ENCODE measurements at places on chromosomes 13 and 19.

GRCh38 chr13:51998723-51999509, 12.3 kb downstream of the ATP7B start:
- no peak for DNase-seq

DNA sequence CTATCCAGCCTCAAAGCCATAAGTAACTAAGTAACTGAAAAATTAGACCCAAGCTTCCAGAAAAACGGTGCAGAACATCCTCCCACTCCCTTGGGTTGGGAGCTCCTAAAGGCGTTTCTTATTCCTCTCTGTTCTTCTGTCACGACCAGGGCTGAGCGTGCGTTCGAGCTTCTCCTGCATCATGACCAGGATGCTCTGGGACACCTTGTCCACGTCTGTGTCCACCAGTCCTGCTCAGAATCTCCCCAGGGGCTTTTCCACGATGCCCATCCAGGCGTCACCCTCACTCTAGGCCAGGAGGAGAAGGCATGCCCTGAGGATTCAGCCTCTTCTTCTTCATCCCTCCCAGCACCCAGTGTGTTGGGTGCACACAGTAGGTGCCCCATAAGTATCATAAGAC, 37.8 kb upstream of the GAS6 start:
- no peak for DNase-seq

DNA sequence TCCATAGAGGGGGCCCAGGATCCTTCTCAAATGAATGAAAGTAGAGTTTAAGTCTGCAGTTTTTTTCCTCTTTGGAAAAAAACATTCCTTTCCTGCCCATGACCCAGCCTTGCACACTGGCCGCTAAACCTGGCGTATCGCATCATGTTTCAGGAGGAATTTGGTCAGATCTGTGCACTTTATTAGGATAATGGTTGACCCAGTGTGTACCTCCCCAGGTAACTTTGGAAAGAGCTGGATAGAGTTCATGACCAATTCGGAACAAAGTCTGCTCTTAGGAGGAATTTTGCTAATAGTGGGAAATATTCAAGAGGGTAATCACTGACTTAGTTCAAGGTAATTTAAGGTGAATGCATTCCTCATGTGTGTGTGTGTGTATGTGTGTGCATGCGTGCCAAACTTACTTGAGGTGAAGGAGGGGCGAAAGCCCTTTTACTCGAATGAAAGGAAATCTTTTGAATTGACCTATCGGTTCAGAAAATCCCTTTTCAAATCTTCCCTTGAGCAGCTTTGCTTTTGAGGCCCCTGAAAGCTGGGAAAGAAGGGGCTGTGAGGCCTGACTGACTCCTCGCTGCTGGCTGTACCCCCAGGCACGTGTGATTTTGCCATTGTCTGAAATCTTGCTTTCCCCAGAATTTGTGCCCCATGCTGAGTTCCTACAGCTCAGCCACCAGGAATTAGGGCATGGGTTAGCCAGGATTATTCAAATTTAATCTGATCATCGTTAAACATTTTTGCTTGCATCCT, 46.3 kb downstream of the SIPA1L3 start:
- DNase-seq, result no peak

- no peak for DNase-seq
Observed at GRCh38 chr13:73057284-73058063, 1.3 kb upstream of the KLF5 start.

- DNase-seq, result no peak
Observed at GRCh38 chr13:87536499-87536898, 134.7 kb upstream of the SLITRK5 start.

DNA sequence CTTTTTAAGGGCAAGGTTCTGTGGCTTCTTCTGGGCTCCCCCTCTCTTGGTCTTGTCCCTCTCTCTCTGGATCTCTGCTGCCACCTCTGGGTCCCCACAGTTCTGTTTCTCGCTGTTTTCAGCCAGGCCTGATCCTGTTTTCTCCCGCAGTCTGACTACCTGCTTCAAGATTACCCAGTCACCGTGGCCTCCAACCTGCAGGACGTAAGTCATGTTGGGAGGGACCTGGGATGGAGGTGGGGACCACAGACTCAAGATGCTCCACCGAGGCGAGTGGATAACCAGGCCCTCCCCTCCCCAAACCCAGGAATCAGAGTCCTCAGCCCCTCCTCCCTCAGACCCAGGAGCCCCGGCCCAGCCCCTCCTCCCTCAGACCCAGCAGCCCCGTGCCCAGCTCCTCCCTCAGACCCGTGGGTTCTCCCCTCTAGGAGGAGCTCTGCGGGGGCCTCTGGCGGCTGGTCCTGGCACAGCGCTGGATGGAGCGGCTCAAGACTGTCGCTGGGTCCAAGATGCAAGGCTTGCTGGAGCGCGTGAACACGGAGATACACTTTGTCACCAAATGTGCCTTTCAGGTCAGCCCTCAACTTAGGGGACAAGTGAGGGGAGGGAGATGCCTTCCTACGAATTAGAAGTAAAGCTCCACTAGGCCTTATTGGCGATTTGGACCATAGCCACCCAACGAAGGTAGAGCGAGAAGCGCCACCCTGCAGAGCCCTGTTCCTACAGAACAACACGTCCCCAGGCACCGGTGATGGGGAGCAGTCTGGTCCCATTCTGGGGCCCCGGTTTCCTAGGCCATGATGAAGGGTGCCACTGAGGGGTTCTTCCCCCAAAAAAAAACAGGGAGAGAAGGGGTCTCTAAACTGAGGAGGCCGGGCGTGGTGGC, 2.2 kb downstream of the FLT3LG start:
- no peak for DNase-seq

- no peak for DNase-seq
Observed at GRCh38 chr13:104181526-104182231, 1115.5 kb upstream of the SLC10A2 start.

- DNase-seq, result no peak
Observed at GRCh38 chr13:31793246-31793645, 53.9 kb downstream of the RXFP2 start.

GRCh38 chr13:23621316-23621645, 51.1 kb downstream of the TNFRSF19 start:
- DNase-seq, result no peak

DNA sequence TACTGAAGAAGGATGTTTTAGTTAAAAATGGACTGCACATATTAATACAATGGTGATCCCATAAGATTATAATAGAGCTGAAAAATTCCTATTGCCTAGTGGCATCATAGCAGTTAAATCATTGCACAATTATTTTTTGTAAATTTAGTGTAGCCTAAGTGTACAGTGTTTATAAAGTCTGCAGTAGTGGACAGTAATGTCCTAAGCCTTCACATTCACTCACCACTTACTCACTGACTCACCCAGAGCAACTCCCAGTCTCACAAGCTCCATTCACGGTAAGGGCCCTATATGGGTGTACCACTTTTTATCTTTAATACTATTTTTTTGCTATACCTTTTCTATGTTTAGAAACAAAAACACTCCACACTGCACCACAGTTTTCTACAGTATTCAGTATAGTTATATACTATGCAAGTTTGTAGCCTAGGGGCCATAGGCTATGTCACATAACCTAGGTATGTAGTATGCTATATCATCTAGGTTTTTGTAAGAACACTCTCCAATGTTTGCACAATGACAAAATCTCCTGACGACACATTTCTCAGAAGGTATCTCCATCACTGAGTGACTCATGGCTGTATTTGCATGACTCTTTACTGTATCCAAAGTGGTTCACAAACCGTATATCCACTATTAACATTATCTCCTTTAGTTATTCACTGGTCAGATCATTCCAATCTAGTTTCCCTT, 536.0 kb downstream of the KLF12 start:
- no peak for DNase-seq

DNA sequence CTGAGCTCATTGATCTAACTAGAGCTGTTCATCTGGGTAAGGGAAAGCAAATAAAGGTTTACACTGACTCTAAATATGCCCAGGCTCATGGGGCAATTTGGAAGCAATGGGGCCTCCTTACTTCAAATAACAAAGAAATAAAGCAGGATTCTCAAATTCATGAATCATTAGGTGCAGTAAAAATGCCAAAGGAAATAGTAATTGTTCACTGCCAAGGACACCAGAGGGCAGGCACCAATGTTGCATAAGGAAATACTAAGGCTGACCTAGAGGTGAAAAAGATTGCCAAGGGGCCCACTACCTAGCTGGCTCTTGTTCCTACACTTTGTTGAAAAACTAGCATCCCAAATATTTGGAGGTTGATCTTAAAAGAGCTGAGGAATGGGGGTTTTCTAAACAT, 1686.7 kb upstream of the MIR17HG start:
- no peak for DNase-seq

GRCh38 chr13:108527844-108528243, 101.6 kb upstream of the MYO16 start:
- DNase-seq, result no peak

DNA sequence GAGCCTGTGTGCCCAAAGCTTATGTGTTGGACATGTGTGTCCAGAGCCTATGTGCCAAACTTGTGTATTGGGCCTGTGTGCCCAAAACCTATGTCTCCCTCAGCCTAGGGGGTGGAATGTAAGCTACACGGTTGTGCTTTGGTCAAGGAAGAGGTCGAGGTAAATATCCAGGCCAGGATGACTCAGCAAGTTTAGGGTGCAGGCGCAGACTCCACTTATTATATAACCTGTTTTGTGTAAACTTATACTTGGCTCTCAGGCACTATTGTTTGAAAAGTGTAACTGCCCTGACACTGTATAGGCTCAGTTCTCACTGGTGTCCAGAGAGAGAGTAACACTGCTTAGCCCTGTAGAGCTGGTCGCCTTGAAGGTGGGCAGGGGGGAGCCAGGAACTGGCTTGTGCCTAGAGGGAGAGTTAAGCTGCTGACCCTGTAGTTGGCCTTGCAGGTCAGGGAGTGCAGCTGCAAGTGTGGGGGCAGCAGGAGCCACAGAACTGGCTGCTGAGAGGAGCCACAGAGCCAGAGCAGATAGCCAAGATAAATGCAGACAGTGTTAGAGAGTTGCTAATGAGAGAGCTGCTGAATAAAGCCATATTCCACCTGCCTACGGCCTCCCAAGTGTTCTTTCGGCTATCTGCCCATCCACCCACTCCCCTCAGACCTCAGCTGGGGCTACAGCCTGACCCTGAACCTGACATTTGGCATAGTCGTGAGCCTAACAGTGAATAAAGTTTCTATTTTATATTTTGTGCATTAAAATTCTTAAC, 517.2 kb upstream of the SLITRK1 start:
- DNase-seq, result no peak

DNA sequence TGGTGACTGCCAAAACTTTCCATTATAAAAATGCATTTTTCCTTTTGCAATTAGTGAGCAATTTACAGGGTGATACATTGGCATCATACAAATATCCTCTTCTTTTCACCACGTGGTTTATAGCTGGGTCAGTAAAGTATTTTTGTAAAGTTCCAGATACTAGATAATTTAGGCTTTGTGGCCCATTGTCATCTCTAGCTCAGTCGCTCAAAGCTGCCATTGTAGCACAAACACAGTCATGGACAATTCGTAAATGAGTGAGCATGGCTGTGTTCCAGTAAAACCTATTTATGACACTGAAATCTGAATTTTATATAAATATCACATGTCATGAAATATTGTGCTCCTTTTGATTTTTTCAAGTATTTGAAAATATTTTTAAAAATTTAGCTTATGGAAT, 162.9 kb downstream of the USP12 start:
- no peak for DNase-seq

DNA sequence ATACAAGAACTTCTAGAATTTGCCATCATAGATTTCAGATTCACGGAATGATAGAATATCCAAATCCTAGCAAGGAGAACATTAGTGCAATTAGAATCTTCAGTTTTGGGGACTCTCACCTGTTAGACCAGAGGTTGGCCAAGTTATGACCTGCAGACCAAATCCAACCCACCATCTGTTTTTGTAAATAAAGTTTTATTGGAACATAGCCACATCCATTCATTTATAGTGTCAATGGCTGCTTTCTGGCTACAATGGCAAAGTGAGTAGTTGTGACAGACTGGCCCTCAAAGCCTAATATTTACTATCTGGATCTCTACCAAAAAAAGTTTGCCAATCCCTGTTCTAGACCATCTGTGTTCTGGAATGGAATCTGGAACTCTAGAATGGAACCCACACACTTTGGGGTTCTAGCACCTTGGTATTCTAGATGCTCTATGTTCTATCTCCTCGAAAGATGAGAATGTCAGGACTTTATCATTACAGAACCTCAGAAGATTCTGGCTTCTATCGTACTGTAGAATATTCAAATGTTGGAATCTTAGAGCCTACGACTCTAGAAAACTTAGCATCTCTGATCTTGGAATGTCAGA, 2.5 kb downstream of the KPTN start:
- no peak for DNase-seq

DNA sequence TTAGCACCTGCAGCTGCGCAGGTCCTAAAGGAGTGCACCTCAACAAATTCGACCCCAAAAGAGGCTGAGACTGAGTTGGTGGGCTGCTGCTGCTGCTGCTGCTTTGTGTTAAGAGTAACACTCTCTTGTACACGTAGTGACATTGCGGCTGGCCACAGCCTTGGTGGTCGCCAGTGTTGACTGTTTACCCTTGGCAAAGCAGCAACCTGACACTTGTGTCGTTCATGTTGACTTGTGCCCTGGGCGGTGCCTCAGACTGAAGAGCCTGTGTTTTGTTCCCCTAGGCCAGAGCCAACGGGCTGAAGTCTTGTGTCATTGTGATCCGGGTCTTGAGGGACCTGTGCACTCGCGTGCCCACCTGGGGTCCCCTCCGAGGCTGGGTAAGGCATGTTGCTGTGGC, 22.4 kb upstream of the QTRT1 start:
- no peak for DNase-seq

GRCh38 chr19:53389571-53389970, 5.4 kb upstream of the ZNF765 start:
- DNase-seq, result no peak

DNA sequence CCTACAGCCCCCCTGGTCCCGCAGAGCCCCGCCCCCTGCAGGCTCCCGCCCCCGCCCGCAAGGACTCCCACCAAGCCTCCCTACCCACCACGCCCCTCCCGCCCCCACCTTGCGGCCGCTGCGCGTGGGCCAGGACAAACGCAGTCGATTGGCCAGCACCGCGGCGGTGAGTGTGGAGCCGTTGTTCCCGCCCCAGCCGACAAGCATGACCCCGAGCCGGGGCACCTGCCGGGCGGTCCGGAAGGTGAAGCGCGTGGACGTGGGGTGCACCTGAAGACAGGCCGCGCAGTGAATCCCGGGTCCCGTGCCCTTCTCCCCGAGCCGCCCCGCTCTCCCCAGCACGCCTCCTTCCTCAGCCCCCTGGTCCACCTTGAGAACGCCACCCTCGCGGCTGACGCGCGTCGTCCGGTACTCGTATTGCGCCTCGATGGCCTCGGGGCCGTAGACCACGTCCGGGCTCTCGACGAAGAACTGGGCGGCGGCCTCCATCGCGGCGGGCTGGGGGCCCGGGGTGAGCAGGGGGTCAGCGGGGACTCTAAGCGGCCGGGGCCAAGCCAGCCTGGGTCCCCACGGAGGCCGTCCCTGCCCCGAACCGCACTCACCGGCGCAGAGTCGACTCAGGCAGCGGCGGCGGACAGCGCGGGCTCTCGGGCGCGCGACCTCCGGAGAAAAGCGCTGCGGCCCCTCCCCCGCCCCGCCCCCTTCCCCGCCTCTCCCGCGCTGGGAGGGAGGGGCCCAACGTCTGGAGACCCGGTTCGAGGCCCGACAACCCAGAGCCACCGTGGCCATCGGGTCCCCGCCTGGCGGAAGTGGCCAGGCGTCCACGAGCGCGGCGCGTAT, at the start of gene ISYNA1:
TSS of gene ISYNA1 (minus strand) at position 643 of the 840 bp plus-strand sequence. CDS start at position 489, 154 bp downstream.
- no peak for DNase-seq

- no peak for DNase-seq
Observed at GRCh38 chr13:106530980-106531481, 4.4 kb downstream of the EFNB2 start.

GRCh38 chr19:501646-502045, 5.4 kb downstream of the MADCAM1 start:
- no peak for DNase-seq
